ENCODE measurements at places on chromosomes 6 and 20. TPM values are rescaled to one million over a fixed set of nuclear protein-coding genes. Genes with fewer than 3 reads are reported as not detected.

- no peak for DNase-seq
- H3K36me3 ChIP-seq = no peaks in the 10 kb centered on the region
- no peak overlapping the region for H3K4me3 ChIP-seq
- H3K27ac ChIP-seq = no peak overlapping the region
- H3K27me3 ChIP-seq = peaks cover 31% of the 10 kb centered on the region
- no peaks in the 10 kb centered on the region for H3K4me1 ChIP-seq
Measured at GRCh38 chr6:96907498-96907897, 9.8 kb upstream of the NDUFAF4 start.

The DLL1 gene
- total RNA-seq = 75.3 TPM

DNA sequence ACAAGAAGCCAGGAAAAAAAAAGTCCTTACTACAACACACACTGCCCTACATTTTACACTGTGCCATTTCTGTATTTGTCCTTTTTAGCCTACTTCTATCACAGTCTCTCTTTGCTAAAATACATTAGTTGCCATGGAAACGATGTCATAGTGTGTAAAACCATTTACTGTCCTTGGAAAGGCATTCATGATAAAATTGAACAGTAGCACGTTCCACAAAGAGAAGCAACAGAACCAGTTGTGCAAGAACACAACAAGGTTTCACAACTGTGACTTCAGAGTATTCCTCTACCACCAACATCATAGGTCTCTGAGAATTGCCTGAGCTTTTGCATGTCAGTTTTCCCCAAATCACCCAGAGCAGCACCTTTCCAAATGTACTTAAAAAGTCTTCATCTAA, 20.5 kb downstream of the FYN start:
- H3K4me3 ChIP-seq = no peak overlapping the region
- no peak overlapping the region for H3K27ac ChIP-seq
- no peaks in the 10 kb centered on the region for H3K36me3 ChIP-seq
- no peak for DNase-seq

DNA sequence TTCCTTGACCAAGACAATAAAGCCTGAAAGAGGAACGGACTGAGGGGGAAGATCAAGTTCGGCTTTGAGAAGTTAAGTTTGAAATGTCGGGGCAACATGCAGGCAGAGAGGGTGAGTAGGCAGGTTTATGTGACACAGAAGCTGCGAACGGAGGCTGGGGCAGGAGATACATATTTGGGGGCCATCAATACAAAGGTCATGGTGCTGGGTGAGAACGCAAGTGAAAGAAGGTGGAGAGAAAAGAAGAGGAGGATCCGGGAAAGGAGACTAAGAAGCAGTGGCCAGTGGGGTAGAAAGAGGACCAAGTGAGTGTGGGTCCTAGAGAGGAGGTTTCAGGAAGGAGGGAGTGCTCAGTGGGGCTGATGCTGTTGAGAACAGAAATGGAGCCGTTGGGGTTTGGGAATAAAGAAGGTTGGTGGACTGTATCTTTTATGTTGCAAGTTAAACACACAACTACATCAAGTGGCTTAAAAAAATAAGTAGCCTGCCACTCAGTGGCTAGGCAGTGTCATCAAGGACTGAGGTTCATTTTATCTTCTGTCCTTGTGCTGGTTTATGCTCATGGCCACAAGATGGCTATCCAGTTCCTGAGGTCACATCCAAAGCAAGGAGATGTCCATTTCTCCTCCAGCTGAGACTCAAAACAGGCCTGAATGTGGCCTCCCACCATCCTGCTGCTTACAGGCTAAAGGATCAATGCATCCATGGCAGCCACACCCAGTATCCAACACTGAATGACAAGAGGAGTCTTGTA, 1.7 kb upstream of the BLCAP start:
- peaks cover 34% of the 10 kb centered on the region for H3K4me1 ChIP-seq
- DNase-seq = no peak
- H3K27ac ChIP-seq = peak overlapping the region; percentile 56
- H3K36me3 ChIP-seq = no peaks in the 10 kb centered on the region
- peak overlapping the region; percentile 88 for H3K4me3 ChIP-seq

- peaks cover 10% of the 10 kb centered on the region for H3K27me3 ChIP-seq
- H3K36me3 ChIP-seq = no peaks in the 10 kb centered on the region
- H3K4me1 ChIP-seq = peaks cover 6% of the 10 kb centered on the region
- no peak overlapping the region for H3K27ac ChIP-seq
Measured at GRCh38 chr6:29680416-29680815, 536 bp downstream of the ZFP57 start.

The CTAGE9 gene
- not detected for total RNA-seq

DNA sequence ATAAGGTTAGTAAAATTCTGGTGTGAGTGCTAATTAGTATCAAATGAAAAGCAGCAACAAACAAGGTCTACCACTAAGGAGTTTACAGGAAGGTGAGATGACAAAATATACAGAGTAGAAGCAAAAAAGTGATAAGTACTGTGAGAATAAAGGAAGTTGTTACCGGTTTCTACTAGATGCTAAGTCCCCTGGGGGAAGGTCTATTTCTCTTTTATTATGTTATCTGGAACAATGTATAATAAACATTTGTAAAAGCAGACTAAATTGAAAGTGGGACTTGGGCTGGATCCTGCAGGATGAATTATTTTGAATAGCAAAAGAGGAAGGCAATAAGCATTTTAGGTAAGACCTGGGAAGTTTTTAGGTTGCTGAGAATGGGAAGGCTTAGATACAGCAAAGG, 158.7 kb upstream of the SLC22A16 start:
- peaks cover 5% of the 10 kb centered on the region for H3K36me3 ChIP-seq
- no peaks in the 10 kb centered on the region for H3K27me3 ChIP-seq
- H3K27ac ChIP-seq = no peak overlapping the region
- no peak for DNase-seq
- H3K4me3 ChIP-seq = no peak overlapping the region

- H3K36me3 ChIP-seq = peaks cover 35% of the 10 kb centered on the region
- H3K4me3 ChIP-seq = no peak overlapping the region
- no peak overlapping the region for H3K27ac ChIP-seq
- no peak for DNase-seq
- no peaks in the 10 kb centered on the region for H3K27me3 ChIP-seq
Measured at GRCh38 chr6:16136091-16136490, 7.2 kb downstream of the MYLIP start.

DNA sequence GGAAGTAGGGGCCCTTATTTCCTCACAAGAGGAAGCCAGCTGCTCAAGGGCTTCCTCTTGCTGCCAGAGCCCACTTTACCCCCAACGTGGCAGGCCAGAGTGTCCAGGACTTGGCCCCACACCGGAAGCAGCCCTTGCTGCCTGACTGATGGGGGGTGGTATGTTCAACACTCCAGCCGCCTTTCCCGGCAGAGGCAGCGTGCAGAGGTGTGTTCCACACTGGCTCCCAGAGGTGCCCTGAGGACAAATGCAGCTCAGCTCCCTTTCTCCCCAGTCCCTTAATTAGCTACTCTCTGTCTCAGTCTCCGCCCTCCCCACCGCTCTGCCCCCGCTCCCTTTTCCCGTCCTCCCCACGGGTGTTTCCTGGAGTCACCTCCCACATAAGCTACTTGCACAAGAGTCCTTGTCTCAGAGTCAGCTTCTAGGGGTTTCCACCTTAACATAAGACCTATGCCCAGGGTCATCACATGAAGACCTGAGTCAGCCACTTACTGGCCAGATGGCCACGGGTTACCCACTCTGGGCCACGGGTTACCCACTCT, 61.7 kb upstream of the SHLD1 start:
- no peak overlapping the region for H3K27ac ChIP-seq
- no peaks in the 10 kb centered on the region for H3K27me3 ChIP-seq
- H3K4me3 ChIP-seq = no peak overlapping the region
- no peaks in the 10 kb centered on the region for H3K4me1 ChIP-seq
- no peak for DNase-seq

- no peak for DNase-seq
- peak overlapping the region; percentile 45 for H3K27ac ChIP-seq
- H3K4me3 ChIP-seq = no peak overlapping the region
- no peaks in the 10 kb centered on the region for H3K27me3 ChIP-seq
- no peaks in the 10 kb centered on the region for H3K36me3 ChIP-seq
- peaks cover 12% of the 10 kb centered on the region for H3K4me1 ChIP-seq
Measured at GRCh38 chr6:24799541-24799915, 811 bp upstream of the ARMH2 start.

DNA sequence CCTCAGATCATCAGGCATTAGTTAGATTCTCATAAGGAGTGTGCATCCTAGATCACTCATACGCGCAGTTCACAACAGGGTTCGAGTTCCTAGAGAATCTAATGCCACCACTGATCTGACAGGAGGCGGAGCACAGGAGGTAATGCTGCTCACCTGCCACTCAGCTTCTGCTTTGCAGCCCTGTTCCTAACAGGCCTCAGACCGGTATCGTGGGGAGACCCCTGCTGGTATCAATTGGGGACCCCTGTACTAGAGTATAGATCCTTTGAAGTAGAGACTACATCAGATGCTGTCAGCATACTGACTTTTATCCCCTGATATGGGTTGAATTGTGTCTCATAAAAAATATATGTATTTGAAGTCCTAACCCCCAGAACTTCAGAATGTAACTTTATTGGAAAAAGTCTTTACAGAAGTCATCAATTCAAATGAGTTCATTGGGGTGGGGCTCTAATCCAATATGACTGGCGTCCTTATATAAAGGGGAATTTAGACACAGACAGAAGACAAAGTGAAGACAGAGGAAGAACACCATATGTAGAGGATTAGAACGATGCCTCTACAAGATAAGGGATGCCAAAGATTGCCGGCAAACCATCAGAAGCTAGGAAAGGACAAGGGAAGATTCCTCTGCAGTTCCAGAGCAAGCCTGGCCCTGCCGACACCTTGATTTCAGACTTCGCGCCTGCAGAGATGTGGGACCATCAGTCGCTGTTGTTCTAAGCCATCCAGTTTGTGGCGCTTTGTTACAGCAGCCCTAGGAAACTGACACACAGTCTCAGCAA, 104.4 kb upstream of the BTBD3 start:
- H3K27ac ChIP-seq = no peak overlapping the region
- no peaks in the 10 kb centered on the region for H3K36me3 ChIP-seq
- no peak overlapping the region for H3K4me3 ChIP-seq
- DNase-seq = no peak

DNA sequence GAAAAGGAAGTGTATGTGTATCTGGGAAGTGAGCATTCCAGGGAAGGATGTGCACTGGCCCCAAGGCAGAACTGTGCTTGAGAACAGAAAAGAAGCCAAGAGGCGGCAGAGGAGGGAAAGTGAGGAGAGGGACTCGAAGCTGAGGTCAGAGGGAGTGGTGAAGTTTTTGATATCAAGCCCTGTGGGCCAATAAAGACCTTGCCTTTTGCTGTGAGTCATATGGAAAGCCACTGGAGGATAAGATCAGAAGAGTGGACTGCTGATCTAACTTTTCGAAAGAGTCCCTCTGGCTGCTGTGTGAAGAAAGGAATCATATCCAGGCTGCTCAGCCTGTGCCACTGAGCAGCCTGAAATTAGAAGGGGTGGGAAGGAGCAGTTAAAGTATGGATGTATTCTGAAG, 99.4 kb downstream of the EYA4 start:
- H3K4me1 ChIP-seq = peaks cover 6% of the 10 kb centered on the region
- no peaks in the 10 kb centered on the region for H3K36me3 ChIP-seq
- no peak for DNase-seq
- H3K27ac ChIP-seq = no peak overlapping the region

The TREM2 gene
- not detected for total RNA-seq

DNA sequence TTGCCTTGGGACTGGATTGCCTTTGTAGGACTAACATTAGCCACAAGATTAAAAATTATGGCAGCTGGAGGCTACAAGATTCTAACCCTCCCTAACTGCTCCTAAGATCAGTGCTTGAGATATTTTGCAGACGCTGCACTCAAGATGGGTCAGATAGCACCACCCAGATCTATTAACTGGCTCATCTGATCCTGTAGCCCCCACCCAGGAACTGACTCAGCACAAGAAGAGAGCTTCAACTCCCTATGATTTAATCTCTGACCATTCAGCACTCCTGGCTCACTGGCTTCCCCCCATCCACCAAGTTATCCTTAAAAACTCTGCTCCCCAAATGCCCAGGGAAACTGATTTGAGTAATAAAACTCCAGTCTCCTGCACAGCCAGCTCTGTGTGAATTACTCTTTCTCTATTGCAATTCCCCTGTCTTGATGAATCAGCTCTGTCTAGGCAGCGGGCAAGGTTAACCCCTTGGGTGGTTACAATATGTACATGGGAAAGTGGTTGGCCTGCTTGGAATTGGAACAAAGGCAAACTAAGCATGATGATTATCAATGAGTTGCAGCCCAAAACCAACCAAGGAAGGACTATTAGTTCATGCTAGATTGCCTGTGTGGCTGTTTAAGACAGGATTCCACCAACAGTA, 111.3 kb downstream of the OR2B2 start:
- H3K27ac ChIP-seq = peak overlapping the region; percentile 64
- no peaks in the 10 kb centered on the region for H3K27me3 ChIP-seq

The CNPY3 gene
- 61.5 TPM for total RNA-seq

GRCh38 chr6:49744259-49744658, at the start of gene CRISP3:
CRISP3 (minus strand) TSS chr6:49744388; CDS start chr6:49744367, 21 bp downstream.
- DNase-seq = no peak
- no peaks in the 10 kb centered on the region for H3K27me3 ChIP-seq
- H3K27ac ChIP-seq = no peak within 1 kb of the TSS
- no peaks in the 10 kb centered on the region for H3K36me3 ChIP-seq
- peaks cover 2% of the 10 kb centered on the region for H3K4me1 ChIP-seq
- no peak within 1 kb of the TSS for H3K4me3 ChIP-seq

DNA sequence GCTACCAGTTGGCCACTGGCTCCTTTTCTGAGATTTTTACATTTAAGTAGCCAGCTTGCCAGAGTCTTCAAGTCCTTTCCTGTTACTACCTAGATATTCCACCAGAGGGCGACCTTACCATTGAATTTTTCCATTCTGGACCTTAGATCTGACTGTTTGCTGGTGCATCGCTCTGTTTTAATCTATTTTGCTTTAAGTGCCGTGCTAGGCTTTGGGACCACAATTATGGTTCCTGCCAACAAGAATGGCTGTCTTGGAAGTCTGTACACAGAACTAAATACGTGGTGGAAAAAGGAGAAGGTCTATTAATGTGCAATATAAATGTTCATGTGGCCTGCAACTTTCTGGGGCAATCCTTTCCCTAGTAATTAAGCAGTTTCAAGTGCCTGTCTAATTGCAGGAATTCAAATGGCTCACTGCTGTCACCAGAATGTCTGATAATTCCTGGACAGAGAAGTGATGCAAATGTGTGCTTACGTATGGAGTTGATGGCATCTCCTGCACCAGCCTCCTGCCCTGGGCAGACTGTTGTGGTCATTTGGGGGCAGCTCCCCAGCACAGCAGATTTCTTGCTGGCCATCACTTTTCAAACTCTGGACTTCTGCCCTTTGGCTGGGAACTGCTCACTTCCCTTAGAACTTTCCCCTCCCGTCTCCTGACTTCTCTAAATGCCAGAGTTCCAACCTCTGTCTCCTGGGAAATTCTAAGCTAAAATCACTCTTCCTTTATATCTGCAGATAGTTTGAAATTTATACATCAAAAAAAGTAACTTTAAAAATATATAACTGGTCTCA, 5.6 kb upstream of the HLA-DOA start:
- no peak overlapping the region for H3K4me3 ChIP-seq
- peaks cover 25% of the 10 kb centered on the region for H3K4me1 ChIP-seq
- H3K27ac ChIP-seq = no peak overlapping the region

GRCh38 chr6:116265041-116265829, 11.4 kb upstream of the TSPYL4 start:
- no peak for DNase-seq
- peaks cover 29% of the 10 kb centered on the region for H3K36me3 ChIP-seq
- H3K4me3 ChIP-seq = no peak overlapping the region
- no peaks in the 10 kb centered on the region for H3K4me1 ChIP-seq
- no peak overlapping the region for H3K27ac ChIP-seq

The DNAH8 gene
- total RNA-seq = 0.12 TPM

GRCh38 chr20:61025536-61025935, 226.5 kb upstream of the CDH4 start:
- DNase-seq = no peak
- H3K27ac ChIP-seq = no peak overlapping the region
- H3K4me1 ChIP-seq = no peaks in the 10 kb centered on the region
- no peaks in the 10 kb centered on the region for H3K36me3 ChIP-seq
- H3K4me3 ChIP-seq = no peak overlapping the region

The TUBB1 gene
- 0.16 TPM for total RNA-seq
